ENCODE measurements at places on chromosomes 6 and 20.

DNA sequence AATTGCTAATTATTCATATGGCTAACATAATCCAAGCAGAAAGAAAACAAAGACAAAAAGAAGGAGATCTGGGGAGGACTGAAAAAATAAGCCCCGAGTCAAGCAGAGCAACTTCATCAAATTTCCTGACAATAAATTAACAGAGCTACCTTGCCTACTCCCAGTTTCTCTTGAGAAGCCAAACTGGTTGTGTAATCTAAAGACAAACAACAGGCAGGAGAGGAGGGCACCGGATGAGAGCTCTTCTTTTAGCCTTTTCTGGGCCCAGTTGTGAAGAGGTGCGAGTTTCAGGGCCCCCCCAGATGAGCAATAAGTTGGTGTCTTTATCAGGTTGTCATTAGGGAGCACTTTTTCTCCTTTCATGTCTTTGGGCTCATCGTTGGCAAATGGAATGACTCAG, 197.1 kb upstream of the PCSK2 start:
- no peak for DNase-seq

GRCh38 chr6:37868447-37868825, 48.9 kb downstream of the ZFAND3 start:
- DNase-seq: no peak

DNA sequence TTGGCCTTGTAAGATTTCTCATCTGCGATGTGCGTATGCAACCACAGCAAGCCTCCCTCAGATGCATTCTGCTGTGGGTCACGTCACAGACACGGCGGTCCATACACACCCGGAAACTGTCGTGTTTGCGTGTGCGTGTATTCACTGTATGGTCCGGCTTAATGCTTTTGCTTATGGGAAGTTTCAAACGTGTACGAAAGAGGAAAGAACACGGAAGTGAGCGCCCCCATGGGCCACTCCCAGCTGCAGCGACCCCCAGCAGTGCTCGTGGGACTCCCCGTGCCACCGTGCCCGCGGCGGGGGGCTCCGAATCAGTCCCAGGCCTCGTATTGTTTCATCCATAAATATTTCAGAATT, 10.2 kb downstream of the DLL1 start:
- no peak for DNase-seq

GRCh38 chr6:148629181-148629580, 117.6 kb upstream of the UST start:
- no peak for DNase-seq

GRCh38 chr20:21280522-21281016, 22.6 kb upstream of the XRN2 start:
- DNase-seq: peak; percentile 57

- peak; percentile 79 for DNase-seq
Measured at GRCh38 chr6:167398214-167399050, 73.5 kb downstream of the TTLL2 start.

- no peak for DNase-seq
Measured at GRCh38 chr6:168184701-168185100, 105.7 kb upstream of the FRMD1 start.

DNA sequence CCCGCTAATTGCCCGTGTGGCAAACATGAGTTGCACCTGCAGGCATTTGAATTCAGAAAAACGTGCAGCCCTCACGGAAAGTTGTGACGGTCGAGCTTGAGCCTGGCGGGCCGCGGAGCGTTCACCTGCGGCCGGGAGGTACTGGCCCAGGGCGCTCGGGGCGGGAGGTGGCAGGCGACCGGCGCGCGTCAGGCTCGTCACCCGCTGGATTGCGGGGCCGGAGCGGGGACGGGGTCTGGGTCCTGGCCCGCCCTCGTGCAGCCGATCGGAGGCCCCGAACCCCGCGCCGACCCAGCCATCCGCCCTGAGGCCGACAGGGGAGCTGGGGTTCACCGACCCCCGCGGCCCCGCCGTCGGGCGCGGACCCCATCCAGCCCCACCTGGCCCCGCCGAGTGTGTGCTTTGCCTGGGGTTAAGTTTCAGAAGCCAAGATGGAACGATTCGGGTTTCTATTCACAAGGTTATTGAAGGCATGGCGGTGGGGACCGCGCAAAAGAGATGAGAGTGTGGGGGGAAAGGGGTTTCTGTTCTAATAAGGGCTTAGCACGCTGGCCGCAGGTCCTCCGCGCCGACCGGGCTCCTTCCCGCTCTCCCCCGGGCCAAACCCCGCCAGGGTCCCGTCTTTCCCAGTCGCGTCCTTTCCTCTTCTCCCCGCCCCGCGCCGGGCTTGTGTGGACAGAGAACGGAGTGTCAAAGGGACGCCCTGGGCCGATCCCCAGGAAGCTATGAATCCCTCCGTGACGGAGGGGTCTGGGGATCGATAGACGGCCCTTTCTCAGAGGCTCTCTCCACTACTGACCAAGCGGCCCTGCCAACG, 1.6 kb upstream of the HEY2 start:
- DNase-seq: peak; percentile 56

DNA sequence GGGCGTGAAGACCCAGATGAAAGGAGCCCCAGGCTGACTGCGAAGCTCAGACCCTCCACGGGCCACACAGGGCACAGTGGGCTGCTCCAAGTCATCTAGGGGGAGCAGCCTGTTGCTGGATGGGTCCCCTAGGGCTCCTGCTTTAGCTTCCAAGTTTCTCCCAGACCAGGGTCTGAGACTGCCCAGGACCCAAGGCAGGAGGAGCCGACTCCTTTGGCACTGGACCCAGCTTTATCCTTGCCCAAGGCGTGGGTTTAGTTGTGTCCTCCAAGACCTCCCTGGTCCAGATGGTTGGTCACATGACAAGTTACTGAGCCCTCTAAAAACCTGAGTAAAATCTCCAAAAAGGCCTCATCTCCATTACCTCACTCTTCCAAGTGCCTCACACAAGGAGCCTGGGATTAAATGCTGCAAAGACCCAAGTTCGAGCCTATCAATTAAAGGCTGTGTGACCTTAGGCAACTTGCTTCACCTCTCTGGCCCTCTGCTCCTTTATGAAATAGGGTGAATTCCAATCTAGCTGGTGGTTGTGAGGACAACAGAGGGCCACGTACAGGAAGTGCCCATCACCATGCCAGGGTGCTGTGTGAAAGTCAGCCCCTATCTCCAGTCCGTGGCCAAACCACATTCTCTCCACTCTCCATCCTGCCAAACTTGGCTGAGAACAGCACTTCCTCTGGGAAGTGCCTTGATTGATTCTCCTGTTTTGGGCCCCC, 2.5 kb downstream of the NECAB3 start:
- no peak for DNase-seq

GRCh38 chr6:104768906-104769305, 90.8 kb downstream of the HACE1 start:
- DNase-seq: no peak

GRCh38 chr6:135008941-135009290, 45.7 kb downstream of the HBS1L start:
- no peak for DNase-seq

DNA sequence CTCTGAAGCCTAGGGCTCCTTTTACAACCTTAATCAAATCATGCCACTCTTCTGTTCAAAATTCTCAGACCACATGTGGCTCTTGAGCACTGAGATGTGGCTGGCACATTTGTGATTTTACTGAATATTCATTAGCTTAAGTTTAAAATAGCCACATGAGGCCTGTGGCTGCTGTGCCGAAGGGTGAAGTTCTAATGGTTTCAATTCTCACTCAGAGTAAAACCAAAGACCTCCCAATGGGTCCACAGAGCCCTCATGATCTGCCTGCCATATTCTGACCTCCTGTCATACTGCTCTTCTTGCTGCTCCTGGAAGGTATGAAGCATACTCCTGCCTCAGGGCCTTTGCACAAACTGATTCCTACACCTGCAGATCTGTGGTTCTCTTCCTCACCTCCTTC, 7.8 kb upstream of the CST3 start:
- no peak for DNase-seq

DNA sequence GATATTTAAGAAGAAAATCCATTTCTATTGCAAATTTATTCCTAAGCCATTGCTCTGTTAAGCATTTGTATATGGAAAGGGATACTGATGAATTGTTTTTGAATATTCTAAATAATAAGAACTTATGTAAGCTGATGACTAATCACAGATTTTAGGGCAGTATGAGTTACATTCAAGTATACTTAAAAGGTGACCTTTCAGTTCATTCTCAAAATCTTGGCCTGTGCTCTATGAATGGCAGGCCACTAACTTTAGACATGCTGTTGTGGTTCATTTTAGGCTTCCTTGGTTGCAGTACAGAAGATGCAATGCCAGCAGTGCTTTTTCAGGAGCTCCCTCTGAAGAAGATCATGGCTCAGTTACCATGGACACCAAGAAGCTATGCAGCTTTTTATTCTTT, 380.4 kb downstream of the CENPW start:
- DNase-seq: no peak

DNA sequence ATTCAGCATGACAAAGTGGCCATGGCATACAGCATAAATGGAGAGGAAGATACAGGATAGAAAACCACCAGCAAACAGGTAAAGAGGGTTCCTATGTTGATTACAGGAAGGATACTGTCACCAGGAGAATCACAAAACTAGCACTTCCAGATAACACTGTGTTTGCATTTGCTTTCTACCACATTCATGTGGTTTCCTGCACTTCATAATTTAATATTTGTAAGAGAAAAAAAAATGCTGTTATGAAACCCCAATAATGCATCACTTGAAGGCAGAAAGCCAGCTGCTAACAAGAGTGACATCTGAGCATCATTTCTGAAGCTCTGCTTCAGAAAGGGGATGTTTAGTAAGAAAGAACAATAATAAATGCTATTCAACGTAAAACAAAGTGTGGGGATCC, 106.6 kb downstream of the ATXN1 start:
- DNase-seq: no peak

DNA sequence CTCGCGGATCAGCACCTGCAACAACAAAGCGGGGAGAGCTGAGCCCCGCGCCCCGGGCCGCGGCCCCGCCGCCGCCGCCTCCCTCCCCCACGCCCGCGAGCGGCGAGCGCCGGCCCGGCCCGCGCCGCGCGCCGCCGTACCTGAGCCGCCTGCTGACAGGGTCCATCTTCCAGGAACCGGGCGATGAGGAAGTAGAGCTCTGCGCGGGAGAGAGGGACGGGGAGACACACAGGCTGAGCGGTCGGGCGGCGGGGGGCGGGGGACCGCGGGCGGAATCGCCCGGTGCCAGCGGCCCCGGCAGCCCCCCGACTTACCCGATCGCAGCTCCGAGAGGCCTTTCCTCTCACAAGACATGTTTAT, 359 bp downstream of the PHIP start:
- peak; percentile 34 for DNase-seq

DNA sequence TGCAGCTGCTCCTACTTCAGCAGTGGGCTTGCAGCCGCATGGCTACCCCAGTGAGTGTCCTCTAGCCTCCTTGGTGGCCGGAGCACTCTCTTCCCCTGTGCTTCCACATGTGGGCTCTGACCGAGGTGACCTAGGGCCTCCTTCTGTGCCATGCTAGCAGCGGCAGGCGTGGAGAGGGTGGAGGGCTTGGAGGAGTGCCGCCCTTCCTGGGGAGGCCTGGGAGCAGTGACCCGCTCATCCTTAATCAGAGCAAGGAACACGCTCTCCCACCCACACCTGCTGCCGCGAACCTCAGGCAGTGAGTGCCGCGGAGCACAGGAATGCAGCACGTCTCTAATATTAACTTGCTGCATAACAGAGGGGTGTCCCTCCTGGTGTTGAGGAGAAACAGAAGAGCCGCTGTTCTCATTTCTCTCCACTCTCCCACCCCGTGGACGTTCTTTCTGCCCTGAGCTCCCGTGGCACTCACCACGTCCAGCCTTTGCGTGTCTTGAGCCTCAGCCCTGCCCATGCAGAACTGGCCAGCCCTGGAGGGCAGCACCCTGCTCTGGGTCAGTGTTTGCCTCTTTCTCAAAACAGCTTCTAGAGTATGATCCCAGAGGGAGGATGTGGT, 31.9 kb downstream of the DUSP22 start:
- no peak for DNase-seq

DNA sequence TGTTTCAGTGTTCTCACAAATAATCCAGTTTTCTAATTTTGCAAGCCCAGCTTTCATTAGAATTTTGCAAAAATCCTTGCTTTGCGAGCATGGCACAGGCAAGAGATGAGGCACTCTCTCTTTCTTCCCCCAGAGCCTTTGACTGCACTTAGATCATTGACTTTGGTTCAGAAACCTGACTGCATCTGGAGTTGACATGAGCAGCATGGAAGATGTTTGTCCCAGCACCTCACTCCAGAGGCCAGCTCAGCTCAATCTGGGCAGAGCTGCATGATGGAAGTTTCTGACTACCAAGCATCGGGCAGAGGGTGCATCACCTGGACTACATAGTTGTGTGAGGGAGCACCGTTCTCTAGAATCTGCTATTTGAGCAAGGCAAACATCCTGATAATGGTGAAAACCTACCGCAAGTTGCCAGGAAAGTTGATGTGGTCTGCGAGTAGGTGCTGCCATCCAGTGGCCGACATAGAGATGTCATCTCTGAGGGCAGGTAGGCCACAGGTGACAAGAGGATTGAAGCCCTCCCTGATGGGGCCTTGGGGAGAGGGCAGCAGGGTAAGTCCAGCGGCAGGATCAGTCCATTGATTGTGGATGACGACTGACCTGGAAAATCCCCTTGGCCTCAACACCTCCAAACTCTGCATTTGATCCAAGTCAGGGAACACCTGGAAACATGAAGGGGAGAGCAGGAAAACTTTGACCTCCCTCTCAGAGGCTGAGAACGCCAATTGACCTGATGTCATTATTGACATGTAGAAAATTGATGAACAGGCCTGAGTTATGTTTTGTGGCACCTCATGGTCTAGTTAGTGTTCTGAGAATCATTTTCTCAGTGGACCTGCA, 3.8 kb upstream of the LPA start:
- DNase-seq: peak; percentile 81

DNA sequence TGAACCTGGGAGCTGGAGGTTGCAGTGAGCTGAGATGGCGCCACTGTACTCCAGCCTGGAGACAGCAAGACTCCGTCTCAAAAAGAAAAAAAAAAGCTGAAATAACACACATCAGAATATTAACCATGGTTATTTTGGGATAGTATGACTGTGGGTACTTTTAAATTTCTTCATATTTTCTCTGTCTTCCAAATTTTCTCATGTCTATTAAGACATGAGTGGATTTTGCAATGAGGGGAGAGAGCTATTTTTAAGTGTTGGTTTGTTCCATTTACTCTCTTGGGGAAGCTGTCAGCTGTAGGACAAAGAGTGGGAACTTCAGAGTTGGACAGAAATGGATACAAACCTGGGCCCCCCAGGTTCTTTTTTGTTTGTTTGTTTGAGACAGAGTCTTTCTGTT, 10.3 kb downstream of the ADISSP start:
- no peak for DNase-seq

DNA sequence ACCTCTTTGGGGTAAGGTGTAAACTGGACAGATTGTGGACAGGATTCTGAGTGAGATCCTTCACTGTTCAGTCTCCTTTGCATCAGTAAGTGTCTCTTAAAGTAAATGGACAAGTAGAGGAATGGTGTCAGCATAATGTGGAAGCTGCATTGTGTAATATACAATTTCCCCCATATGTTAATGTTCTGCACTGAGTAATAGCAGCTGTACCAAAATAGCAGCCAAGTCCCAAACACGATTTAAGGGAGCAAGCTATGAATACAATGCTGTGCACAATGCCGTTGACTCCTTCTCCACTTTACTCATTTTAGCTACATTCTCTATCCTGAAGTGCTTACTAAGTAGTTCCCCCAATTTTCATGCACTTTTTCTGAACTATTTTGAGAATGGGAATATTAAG, 21.1 kb upstream of the TRIM26 start:
- DNase-seq: no peak
